Neural crest cell (in vitro differentiated cells): ENCODE measurements at places on chromosomes 1 and 21.

DNA sequence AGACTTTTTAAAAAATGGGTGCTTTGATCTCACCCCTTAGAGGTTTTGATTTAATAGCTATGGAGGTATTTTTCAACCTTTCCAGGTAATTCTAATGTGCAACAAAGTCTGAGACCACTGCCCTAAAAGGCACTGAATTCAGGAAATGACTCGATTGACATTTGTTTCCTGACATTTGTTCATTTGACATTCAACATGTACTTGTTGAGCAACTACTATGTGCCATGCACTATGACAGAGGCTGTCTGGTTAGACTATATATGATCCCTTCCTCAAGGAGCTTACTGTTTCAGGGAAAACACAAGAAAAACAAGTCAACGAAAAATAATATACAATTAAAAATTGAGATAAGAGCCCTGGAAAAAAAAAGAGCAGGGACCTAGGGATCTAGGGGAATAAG lies 25.6 kb upstream of the AVPR1B start:
- DNase-seq: no peak

DNA sequence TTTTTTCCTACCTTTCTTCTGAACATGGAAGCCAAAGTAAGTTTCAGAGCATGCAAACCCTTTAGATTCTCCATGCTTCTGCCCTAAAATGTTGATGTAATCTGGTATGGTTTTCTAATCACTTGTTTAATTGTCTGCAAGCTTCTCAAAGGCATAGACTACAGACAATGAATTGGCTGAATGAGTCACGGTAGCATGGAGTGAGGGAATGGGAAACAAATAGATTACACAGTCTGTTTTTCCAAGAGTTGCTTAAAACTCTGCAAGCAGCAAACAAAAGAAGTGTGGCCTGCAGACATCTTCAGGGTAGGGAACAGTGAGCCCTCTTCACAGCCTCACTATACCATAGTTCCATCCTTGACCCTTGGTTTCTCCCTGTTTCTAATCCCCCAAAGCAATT lies 326.0 kb downstream of the BARHL2 start:
- DNase-seq: no peak

DNA sequence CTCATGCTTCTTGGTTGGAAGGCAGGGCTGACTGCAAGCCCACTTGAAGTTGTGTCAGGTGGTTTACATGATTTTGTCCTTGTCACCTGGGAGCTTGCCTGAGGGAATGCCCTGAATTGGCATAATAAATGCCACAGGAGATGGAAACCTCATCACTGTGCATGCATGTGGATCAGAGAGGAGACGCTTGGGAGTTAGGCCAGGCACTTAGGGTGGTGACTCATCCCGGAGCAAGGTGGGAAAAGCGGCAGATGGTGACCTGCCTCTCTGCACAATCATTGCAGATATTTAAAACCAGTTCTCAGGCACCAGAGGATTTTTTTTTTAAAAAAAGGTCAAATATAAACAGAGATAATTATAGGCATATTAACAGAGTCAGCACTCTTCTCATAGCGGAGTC lies 202.2 kb upstream of the KIAA0040 start:
- DNase-seq: no peak

DNA sequence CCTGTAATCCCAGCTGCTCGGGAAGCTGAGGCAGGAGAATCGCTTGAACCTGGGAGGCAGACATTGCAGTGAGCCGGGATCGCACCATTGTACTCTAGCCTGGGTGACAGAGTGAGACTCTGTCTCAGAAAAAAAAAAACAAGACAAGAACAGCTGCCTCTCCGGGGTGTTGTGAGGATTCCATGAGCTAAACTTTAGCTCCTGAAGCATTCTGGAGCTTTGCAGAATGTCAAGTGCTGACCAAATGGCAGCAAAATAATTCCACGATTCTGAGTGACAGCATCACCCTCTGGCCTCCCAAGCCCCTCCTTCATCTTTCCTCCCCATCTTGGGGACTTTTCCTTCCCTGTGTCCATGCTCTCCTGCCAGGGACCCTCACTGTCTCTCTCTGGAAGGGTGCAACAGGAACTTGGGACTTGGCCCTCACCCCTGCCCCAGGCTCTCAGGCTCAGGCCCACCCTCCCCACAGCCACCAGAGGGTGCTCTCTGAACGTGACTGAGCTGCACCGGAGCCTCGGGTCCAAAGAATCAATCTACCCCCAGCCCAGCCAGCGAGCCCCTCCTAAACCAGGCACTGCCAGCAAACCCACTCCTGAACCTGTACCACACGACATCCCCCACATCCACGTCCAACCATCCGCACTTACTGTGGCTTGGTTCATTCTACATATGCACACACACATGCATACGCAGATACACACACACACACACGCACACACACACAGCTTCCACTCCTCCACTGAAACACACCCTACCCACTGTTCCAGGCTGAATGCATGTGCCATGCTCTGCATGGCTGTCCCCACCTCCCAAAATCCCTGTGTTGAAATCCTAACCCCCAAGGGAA lies 45.7 kb downstream of the ACOT7 start:
- peak; percentile 42 for DNase-seq

- no peak for DNase-seq
Measured at GRCh38 chr1:116628448-116628847, 39.1 kb downstream of the IGSF3 start.

DNA sequence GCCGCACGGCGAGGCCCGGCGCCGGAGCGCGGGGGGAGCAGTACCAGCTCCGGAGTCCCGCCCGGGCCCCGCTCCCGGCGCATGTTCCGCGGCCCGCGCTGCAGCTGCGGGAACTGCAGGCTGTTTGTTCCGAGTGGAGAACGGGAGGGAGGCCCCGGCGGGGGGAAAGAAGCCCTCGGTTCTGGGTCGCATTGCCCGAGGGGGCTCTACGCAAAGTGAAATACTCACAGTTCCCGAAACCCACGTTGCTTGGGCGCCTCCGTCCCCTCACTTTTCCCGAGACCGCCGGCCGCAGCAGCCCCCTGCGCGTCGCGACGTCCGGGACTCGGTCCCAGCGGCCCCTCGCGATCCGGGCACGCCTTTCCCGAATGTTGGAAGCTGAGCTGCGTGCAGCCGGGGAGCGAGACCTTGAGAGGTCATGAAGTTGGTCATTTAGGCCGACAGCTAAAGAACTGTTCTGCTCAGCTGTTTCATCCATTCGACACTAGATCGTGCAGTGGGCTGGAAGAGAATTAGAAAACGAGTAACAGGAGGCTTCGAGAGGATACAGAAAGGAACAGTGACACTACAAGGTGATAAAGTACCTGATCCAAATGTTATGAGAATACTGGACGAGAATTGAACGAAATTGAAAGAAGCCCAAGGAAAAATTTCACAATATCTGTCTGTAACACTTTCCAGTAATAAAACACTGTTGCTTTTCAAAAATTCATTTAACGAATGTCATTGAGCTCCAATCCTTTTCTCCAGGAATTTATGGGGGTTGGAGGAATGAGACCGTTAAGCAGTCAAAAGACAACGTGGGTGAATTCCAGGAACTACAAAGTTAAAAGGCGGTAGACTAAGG lies 657 bp upstream of the LIN9 start:
- peak; percentile 57 for DNase-seq

GRCh38 chr1:61141288-61142042 lies 59.1 kb downstream of the NFIA start:
- no peak for DNase-seq

DNA sequence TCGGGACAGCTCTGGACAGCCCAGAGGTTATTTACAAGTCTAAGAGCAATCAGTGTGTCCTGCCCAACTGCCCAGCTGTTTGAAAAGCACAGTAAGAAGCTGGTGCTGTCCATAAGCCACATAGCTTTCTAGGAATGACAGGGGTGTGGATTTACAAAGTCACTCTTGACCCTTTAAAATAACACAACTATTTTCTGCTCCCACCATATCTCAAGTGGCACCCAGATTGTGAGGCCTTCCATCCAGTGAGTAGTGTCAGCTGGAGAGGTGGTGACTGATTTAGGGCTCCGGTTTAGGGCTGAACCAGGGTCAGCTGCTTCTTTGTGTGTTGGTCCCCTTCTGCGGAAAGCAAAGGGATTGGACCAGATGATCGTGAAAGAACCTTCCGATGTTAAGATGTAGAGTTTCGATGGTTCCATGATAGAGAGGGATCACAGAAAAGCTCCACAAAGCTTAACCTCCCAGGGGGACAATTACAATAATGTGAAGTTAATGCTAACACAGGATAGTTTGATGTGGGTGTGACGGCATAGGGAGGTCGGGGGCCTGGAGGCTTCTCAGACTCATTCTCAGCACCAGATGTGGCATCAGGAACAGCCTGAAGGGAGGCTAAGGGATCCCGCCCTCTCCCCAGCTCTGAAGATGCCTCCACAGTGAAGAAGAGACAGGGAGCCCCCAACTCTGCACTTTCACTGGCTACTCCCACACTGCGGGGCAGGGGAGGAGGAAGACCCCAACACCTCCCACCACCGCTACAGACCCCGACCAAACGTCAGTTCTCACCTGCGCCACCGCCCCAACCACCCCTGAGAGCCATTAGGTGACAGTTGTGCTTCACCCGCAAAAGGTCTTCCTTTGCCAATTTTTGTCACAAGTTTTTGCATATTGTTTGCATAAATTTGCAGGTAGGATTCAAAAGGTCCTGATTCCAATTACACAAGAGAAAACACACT lies 40.6 kb downstream of the LRRC3 start:
- no peak for DNase-seq

- no peak for DNase-seq
Measured at GRCh38 chr1:94676686-94677085, 135.1 kb upstream of the F3 start.

DNA sequence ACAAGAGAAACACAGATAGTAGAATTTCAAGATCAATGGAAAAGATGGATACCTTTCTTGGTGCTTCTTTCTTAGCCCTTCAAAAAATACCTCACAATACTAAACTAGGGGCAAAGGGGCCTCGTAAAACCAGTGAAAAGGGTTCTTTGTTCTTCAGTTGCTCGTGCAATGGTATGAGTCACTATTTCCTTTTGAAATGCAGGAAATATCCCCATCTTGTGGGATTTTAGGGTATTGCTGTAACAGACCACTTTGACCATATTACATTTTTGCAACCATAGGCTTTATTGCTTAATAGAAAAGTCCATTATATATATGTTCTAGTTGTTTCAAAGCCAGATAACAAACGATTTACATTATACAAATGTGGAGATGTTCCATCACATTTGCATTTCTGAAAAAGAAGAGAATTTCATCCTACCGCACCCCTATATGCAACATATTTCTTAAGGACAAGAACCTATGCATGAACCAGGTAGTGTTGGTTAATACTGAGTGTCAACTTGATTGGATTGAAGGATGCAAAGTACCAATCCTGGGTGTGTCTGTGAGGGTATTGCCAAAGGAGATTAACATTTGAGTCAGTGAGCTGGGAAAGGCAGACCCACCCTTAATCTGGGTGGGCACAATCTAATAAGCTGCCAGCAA lies 88.6 kb upstream of the PKN2 start:
- no peak for DNase-seq

DNA sequence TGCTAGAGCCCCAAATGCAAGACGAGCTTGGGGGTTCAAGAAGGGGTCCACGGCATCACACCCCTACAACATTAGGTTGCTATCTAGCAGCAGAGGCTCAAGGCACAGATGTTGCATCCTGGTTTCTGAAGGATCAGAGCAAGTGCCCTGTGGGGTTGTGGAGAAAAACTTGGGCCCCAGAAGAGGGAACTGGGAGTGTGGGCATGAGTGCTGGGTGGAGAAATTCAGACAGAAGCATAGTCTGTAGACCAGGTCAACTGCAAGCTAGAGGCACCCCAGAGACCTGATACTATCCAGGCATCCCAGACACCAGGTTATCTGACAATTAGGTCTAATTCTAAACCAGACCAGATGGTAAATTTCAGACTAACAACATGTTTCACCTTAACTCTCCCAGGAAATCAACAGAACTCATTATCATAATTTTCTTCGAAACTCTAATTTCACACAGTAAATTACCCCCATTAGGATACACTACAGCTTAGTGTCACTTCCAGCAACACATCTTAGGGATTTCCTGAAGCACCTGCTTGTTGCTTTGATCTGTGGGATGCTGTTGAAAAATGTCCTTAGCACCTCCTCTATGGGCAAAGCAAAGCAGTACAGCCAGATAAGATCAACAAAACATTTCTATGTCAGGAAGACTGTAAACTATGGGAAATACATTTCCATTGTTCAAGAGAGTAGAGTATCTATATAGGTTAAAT lies 179.3 kb downstream of the VAV3 start:
- DNase-seq: no peak

- DNase-seq: no peak
Measured at GRCh38 chr1:1306661-1307260, 969 bp downstream of the ACAP3 start.

DNA sequence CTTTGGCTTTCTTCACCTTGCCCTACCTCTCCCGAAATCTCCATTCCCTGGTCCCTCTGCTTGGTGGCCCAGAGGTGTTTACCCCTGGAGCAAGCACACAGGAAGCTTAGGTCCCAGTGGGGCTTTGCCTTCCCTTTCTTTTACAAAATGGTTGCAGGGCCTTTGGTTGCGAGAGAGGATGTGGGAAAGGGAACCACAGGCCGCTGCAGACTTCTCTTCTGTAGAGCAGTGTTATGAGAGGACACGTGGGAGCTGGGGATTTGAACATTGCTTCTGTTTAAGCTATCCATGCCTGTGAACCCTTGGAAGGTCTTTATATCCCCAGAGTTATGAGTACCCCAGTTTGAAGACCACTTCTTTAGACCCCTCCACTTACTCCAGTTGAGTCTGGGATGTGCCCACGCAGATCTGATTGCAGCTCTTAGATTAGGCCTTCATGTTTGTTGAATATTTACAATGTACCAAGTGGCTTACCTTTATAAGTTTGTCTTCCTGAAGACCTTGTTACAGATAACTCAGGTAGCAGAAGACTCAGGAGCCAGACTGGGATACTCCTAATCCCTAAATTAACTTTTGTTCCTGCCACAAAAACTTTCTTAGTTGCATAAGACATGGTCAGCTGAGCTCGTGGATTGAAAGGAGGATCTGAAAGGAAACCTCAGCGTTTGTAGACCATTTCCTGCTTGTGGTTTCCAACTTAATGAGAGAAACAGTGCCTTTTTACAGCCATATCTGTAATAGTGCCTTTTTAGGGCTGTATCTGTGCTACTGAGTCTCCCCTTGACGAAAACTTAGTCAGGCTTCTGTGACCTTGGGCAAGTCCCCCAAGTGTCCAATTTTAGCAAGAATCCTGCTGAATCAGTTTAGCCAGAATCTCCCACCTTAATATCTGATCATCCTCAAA lies 21.9 kb upstream of the IVNS1ABP start:
- no peak for DNase-seq

DNA sequence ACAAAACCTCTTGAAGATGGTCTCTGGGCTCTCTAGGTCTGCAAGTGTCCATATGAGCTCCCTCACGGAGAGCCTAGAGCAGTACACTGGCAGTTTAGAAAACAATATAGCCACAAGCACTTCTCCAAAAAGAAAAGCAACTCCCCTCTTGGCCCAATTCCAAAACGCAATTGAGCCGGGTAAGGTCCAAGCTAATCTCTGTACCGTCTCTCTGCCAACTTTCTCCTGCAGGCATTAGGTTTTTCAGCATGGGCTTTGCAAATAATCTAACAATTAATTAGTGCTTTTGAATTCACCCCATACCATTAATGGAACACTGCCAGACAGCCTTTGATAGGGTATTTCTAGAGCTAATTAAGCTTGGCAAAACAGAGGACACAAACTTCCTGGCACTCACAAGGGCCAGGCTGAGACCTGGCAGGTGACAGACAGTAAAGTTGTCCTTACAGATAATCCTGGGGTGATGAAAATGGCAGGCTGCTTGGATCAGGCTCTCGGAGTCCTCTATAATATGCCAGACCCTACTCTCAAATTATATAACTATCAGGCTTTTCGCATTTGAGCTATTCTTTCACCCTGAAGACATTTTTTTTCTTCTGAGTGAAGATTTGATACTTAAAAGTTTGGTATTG lies 39.8 kb downstream of the TGFBR3 start:
- no peak for DNase-seq
